AG08395 (cell line): ENCODE measurements at places on chromosomes 2 and 18.
A peak's percentile ranks its signal among the peaks of the same experiment; 100 is the strongest.

DNA sequence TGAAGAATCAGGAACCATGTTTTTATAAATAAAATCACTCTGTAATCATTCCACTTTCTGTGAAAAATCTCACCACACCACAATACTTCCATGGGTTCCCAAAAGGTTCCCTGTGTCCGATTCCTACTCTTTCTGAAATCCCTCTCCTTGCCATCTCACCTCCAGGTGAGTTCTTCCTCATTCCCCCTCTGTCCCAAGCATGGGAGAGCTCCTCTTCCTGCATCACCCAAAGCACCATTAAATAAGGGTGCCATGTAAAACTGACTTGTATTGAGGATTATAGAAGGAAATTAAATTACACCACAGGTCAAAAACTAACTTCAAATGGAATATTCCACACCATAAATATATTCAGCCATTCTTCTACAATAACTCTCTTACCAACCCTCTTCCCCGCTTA is 55.8 kb upstream of the ETAA1 start:
- DNase-seq = no peak

GRCh38 chr2:129888461-129888860 is 91.0 kb upstream of the RAB6C start:
- no peak for DNase-seq

GRCh38 chr2:30684516-30684915 is 122.7 kb downstream of the CAPN13 start:
- DNase-seq = no peak

GRCh38 chr2:22690096-22690495 is 694.9 kb upstream of the KLHL29 start:
- DNase-seq = no peak

GRCh38 chr2:191108331-191108730 is 42.5 kb downstream of the STAT4 start:
- no peak for DNase-seq

- peak; percentile 17 for DNase-seq
Observed at GRCh38 chr2:238785528-238785860, 62.4 kb upstream of the TWIST2 start.

GRCh38 chr2:159201360-159202063 is 85.0 kb downstream of the WDSUB1 start:
- peak; percentile 24 for DNase-seq

GRCh38 chr18:58105888-58106260 is 61.8 kb downstream of the NEDD4L start:
- DNase-seq = no peak

DNA sequence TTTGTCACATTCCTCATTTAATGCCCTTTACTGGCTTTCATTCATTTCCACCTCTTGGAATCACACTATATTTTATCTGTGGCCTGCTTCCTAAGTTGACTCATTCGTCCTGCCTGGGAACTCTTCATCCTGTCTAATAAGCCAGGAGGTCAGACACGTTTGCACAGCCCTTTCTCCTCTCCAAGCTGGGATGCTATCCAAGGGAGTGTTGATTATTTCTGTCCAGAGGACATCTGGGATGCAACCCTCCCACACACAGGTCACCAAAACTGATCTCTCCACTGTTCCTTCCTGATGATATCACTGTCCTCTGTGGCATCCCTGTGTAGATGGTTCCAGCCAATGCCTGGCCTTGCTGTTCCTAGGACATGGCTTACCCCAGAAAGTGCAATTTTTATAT is 79.8 kb upstream of the NOSTRIN start:
- DNase-seq = peak; percentile 30

DNA sequence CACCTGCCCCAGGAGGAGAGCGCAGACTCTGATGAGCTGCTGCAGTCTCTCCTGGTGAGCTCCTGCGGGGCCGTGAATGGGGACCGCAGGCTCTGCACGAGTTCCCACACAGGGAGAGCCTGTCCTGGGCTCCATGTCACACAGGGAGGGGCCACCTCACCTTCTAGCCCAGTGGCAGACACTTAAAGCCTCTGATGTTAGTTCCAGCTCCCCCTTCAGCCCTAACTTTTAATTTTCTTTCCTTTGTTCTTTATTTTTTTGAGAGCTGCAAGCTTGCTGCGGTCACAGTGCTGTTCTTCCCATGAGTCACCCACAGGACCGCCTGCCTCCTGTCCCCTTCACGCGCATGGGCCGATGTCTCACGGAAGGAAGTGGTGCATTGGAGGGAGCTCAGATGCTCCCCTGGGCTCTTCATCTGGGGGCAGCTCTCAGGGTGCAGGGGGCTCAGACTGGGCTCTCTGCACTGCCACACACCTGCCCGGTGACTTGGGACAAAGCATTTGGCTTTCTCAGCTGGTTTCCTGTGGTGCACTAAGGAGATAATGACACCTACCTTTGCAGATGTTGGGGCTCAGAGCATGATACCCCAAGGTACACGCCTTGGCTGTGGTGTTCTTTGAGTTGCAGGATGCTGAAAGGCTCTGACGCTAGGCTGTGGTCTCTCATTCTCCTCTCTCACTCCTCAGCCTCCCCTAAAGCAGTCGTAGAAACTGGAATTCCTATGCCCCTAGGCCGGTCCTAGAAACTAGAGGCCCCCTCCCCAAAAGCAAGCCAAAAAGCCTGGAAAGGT is 37.2 kb upstream of the PXDN start:
- DNase-seq = no peak

- DNase-seq = peak; percentile 58
Observed at GRCh38 chr2:11342551-11343367, 1.7 kb downstream of the ROCK2 start.

GRCh38 chr2:15801904-15802303 is 138.4 kb upstream of the MYCN start:
- DNase-seq = no peak

DNA sequence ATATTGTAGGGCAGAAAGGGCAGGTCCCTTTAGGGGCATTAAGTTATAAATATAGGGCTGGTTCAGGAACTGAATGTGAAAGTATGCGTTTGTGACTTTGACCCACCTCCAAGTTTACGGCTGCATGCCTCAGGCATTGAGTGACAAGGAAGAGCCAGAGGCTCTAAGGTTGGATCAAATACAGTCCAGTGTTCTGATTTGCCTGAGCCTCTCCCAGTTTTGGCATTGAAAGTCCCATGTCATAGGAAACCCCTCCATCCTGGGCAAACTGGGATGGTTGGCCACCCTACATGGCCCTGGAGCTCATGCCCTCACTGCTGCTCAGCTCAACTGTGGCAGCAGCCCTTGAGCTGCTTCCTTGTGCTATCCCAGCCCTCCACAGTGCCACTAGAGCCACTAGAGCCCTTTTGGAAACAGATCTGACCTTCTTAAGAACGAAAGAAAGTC is 29.9 kb downstream of the HK2 start:
- DNase-seq = no peak

GRCh38 chr2:237759176-237759575 is 39.4 kb upstream of the RBM44 start:
- no peak for DNase-seq

DNA sequence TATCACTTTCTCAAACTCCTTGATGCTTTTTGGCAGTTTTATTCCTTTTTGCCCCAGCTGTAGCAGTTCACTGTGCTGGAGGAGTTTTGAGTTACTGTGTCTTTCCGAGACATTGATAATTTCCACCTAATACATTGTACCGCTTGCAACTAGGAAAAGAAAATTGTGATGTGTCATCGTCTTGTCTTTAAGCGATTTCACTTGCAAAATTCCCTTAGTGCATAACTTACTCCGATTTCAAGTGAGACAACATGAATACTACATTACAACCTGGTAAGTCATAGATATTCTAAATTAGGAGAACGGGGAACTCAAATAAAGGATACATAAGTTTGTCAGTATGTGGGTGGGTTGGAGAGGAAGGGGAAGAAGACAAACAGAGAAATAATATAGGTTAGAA is 340.5 kb upstream of the KYNU start:
- DNase-seq = no peak

GRCh38 chr2:43465234-43465633 is 130.6 kb downstream of the THADA start:
- DNase-seq = no peak

DNA sequence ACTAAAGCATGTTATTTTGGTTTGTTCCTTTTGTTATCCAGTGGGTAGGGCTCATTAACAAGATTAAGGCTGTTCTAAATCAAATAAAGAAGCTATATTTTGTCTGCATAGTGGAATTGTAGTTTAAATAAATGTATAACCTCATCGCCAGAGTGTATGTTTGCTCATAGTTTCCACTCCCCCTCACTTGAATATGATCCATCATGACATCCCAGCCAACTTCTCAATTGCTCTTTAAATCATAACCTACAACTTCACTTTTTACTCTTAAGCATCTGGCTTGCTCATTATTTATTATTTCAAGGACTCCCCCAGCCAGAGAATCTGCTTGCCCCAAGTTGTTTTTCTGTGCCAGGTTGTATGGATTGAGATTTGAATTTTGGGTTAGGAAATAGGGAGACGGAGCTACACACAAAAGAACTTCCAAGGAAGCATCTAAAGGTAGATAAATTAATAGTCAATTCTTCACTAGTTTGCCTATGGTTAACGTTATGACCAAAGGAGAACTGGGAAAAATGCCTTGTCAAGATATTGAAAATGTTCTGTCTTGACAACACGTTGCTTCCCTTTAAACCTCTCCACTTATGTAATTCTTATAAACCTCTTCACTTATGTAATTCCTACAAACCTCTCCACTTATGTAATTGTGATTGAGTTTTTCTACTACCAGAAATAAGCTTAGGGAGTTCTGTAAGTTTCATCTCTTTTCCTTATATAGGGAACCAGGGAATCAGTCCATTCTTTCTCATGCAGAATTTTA is 55.4 kb upstream of the UPP2 start:
- no peak for DNase-seq

DNA sequence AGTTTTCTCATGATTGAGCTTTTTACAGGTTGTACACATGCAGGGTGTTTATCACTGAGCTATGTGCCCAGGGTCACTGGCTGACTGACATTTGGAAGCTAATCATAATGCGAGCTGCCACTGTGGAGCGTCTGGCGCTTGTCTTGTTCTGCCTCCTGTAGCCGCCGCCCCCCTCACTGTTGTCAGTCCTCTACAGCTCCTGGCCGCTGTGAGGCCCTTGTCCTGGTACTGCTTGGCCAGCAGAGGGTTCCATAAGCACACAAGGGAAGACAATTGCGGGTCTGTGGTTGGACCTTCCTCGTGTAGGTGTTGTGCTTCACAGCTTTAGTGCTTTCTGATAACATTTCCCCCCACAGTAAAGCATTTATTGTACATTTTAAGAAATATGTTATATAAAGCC is 105.6 kb upstream of the LDLRAD4 start:
- DNase-seq = peak; percentile 56

DNA sequence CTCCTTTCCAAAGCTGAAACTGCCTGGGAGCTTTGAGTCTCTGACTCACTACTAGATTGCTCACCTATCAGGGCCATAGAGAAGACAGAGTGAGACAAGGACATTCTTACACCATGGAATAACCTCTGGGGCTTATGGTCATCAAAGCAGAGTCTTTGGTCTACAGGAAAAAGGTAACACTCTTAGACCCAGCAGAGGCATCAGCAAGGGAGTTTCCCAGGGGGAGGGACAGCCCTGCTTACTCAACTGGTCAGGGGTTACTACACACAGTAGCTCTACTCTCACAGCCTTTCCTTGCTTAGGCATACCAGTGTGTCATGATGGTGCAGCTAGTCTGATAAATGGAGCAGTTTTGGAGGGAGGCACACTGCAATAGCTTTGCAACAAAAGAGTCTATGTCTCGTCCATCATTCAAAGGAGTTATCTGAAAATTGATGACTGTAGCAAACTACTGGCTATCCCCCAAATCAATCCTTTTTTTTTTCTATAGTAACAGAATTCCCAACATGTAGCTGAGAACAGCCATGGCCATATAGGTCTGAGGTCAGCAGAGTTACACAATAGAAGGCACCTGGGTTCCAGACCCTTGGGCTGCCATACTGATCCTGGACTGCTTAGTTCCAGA is 22.4 kb upstream of the CD28 start:
- DNase-seq = peak; percentile 49
